Activated T-helper 17 cell treated with anti-CD3 and anti-CD28 coated beads, Interleukin-2, amount 50 U/mL, for 72 hours (primary cell): ENCODE measurements at places on chromosomes 5 and 9. TPM values are rescaled to one million over a fixed set of nuclear protein-coding genes. Genes with fewer than 3 reads are reported as not detected.

The DIPK1B gene
- total RNA-seq = not detected

The DAB2IP gene
- total RNA-seq = 0.09 TPM

The SCGB3A2 gene
- not detected for total RNA-seq

The UNC13B gene
- total RNA-seq = 1.7 TPM

DNA sequence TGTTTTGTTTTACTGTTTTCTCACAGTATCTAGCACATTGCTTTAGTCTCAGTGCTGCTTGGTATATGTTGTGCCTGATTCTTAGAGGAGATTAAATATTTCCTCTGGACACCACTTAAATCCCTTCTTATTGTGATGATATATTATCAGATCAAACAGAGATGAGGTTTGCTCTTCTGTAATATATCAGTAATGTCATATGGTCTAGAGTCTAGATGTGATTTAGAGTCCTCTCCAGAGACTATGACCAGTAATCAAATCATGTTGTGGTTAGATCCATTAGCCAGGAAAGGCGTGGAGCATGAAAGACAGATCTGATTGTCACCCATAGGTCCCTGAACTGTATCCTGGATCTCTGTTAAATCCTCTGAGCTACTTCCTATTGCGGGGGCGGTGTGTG lies 24.4 kb downstream of the CAMK4 start:
- no peak for ATAC-seq

The PTAR1 gene
- total RNA-seq = 39.7 TPM

DNA sequence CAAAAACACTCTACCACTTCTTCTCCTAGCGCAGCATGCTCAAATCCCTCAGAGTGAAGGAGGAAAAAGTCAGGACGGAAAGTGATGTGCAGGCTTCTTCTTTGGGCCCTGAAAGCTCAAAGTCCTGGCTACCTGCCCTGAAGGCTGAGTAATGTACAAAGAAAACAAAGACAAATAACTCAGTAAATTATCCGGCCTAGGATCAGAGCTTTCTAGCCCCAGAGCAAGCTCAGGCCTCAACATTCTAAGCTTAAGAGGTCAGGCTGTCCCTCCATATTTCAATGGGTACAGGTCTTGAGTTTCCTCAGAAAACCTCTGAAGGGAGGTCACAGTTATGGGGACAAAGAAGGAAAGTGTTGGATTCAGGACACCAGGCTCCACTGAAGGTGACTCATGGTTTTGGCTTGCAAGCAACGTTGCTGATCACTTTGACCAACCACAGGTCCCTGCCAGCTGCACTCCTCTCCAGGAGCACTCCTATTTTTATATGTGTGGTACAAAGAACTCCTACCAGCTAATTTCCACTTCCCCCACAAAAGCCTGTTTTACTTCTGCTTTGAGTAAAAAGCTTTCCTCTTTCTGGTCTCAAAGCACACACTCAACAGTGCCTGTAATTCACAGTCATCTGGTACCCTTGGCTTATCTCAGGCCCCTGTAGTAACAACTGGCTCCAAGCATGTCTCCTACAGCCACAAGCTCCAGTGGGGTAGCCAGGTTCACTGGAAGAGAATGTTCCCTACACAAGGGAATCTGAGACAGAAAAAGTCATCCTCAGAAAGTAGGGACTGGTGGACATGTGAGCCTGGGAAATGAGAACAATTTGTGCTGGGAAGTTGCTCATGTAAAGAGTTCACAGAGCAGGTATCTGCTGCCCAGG lies 115.7 kb downstream of the UGCG start:
- ATAC-seq = peak; percentile 95

GRCh38 chr9:95556521-95556920 lies 39.8 kb upstream of the PTCH1 start:
- ATAC-seq = no peak

The VCAN gene
- 0.13 TPM for total RNA-seq

- ATAC-seq = no peak
These were observed 9.2 kb upstream of the HABP4 start for GRCh38 chr9:96440671-96441199.

DNA sequence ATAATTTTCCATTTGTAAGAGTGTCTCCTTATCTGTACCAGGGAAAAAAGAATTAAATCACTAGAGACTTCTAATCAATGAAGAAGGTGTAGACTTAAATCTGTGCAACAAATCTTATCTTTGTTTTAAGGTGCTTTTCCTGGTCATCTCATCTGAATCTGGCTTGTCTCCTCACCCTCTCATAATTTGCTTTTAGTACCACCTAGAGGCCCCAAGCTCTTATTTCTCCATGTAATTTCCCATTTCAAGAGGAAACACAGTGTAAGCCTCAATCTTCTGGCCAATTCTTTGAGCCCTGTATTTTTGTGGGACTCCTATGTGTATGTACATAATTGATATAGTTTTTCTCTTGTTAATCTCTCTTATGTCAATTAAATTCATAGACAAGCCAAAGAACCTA lies 1975.3 kb upstream of the CDH6 start:
- no peak for ATAC-seq

The PCDHGA11 gene
- 0.09 TPM for total RNA-seq

DNA sequence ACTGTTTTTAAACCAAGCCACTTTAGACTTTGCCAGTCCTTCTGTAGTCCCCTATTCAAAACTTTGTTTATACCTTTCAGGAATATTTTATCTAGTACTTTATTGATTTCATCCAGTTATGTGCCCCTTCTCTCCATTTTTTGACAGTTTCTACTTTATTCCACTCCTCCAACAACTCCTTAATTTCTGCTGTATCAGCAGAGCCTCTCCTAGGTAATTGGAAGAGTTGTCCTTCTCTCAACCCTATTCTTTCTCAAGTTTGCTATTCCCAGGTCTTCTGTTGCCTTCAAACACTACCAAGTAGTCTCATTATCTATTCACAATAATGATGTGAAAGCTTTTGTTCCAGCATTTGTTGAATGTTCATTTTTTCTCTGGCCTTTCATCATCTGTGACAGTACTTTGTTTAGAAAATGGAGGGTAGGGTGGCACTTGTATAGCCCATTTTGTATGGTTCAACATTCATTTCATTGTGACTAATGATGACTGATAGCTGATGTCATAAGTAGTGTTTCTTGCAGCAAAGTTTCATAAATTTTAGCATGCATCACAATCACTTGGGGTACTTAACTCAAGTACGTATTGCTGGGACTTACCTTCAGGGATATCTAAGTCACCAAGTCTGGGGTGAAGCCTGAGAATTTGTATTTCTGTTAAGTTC lies 204.4 kb upstream of the DMRT1 start:
- peak; percentile 64 for ATAC-seq

DNA sequence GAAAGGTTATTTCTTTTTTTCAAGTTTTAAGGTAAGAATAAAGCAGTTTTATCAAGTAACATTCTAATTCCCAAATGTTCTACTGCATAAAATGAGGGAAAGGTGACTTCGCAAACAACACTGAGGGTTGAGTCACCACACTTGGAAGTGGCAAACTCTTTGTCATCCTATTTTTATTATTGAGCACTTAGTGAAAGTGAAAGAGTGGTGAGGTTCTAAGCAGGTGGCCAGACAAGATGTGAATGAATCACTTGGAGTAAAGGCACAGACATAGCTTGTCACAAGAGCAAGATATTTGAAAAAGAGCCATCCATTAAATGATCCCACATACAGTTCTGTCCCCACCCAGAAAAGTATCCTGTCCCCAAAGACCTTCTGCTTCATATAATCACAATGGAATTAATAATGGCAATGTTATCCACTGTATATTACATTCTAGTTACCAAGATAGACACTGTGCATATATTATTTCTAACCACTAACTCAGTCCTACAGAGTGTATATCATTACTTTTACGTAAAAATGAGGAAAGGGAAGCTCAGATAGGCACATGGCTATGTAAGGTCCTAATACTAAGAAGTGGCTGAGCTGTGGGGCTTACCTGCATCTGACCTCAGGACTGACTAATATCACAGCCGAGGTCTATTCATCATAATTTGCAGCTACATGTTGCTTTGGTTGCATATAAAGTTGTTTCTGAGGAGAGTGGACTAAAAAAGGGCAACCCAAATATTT lies 730.4 kb upstream of the MEF2C start:
- ATAC-seq = no peak

GRCh38 chr5:165783024-165783423 lies 2277.6 kb downstream of the MAT2B start:
- ATAC-seq = no peak

GRCh38 chr9:27369591-27369990 lies 72.6 kb upstream of the EQTN start:
- ATAC-seq = no peak

The C9orf72 gene
- 9.7 TPM for total RNA-seq

GRCh38 chr5:31194468-31194813 lies 955 bp downstream of the CDH6 start:
- no peak for ATAC-seq

GRCh38 chr5:93570294-93571113 lies 10.5 kb downstream of the NR2F1-AS1 start:
- ATAC-seq = peak; percentile 37

The TRPM3 gene
- total RNA-seq = not detected

The FAF2 gene
- 41.1 TPM for total RNA-seq

- ATAC-seq = no peak
These were observed 139.1 kb upstream of the OTULINL start for GRCh38 chr5:14442536-14442935.

- ATAC-seq = no peak
These were observed 18.8 kb downstream of the BRD8 start for GRCh38 chr5:138159666-138160065.

GRCh38 chr5:171391996-171392577 lies 4.4 kb downstream of the NPM1 start:
- no peak for ATAC-seq

DNA sequence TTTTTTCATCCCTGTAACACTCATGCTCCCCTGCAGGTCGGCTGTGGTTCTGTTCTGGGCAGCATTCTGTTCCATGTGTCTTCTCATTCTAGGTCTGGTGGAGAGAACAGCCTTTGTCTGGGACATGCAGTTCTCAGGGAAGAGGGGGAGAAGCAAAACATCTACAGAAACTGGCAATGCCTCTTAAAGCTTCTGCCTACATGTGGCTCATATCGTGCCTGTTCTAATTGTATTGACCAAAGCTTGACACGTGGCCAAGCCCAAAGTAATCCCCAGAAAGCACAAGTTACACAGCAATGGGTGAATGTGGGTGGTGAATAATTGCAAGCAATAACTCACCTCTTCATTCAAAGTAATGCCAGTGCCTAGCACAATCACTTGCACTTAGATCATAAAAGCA lies 218.2 kb upstream of the IL12B start:
- no peak for ATAC-seq

The C5orf52 gene
- not detected for total RNA-seq

GRCh38 chr9:107218829-107219485 lies 64.1 kb upstream of the RAD23B start:
- no peak for ATAC-seq

The GRIN1 gene
- 0.06 TPM for total RNA-seq

GRCh38 chr9:111035543-111036428 lies 2.5 kb downstream of the LPAR1 start:
- ATAC-seq = no peak

- peak; percentile 71 for ATAC-seq
These were observed 518 bp downstream of the SPRY4 start for GRCh38 chr5:142324136-142324870.

The SOX30 gene
- total RNA-seq = 1.0 TPM

DNA sequence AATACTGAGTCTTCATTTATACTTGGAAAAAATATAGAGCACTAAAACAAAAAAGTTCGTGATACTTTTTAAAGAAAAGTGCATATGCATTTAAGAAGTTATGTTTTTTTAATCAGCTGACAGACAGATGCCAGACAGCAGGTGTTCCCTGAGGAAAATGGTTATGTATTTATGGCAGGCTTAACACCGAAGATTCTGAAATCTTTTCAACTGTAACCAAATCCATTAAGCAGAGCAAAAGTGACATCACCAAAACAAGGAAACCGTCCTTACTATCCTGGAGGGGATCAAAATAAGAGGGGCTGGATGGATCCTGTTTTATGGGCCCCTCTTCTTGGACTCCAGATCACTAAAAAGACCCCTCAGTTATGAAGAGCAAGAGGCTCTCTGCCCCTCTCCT lies 404.9 kb upstream of the ADAMTS16 start:
- no peak for ATAC-seq

DNA sequence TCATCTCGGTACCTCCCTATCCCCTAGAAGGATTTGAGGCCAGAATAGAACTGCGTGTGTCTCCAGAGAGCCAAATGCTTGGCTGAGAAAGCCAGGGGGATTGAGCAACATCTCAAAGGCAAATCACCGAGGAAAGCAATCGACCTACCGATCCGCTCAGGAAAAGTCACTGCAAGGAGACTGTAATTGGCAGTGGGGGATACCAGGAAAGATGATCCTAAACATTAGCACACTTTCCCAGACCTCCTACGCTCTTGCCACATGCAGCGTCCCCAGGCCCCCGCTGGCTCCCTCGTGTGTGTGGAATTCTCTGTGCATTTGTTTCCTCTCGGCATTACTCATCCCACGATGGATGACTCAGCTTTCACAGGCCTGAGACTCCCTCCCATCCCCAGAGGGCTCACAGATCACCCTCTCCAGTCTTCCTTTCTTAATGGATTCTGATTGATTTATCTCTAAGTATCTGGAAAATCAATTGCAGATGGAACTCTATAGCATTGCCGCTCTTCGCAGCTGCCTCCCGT lies 82.2 kb upstream of the ICE1 start:
- ATAC-seq = no peak

- ATAC-seq = no peak
These were observed 1.0 kb downstream of the PHPT1 start for GRCh38 chr9:136849960-136850865.

The IL5 gene
- not detected for total RNA-seq

- ATAC-seq = no peak
These were observed 257.4 kb downstream of the ENC1 start for GRCh38 chr5:74382987-74383593.

DNA sequence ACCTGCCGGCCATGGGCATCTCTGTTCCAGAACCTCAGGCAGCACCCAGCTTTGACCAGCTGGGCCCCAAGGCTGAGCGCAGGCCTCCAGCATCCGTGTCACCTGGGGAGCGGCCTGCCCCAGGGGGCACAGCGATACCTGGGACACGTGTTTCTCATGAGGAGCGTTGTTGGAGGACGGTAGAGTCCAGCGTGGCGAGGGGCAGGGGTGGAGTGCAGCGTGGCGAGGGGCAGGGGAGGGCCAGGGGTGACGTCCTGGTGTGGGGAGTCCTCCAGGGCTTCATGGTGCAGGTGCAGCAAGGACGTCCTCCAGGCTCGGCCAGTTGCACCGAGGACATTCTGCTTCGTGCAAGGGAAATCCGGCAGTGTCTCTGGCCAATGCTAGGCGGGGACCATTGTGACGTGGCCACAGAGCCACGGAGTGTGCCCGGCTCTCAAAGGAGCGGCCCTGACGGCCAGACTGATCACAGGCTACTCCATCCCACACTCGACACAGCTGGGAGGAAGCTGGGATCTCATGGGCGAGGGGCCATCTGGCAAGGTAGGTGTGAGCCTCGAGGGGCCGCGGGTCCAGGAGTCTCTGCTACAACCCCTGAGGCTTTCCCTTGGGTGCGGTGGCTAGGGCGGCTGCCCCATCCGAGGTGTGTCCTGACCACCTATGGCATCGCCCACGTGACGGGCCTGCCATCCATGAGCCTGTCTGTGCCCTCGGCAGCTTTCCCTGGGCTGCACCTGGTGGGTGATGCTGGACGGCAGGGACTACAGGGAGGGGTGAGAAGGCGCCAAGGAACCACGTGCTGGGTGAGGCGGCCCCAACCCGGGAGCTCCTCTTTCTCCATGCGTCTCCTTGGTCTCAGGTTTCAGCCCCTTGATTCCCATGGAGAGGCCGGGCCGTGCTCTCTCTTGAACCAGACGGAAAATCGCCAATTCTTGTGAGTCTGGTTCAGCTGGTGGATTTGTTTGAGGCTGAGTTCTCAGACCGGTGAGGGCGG lies 33.8 kb downstream of the SLC9A3 start:
- no peak for ATAC-seq

The CEP120 gene
- 34.5 TPM for total RNA-seq

The GLRA1 gene
- not detected for total RNA-seq
